ENCODE measurements at places on chromosomes 5 and 9.

- DNase-seq = no peak
These were observed 705 bp upstream of the SLC6A3 start for GRCh38 chr5:1445689-1446601.

DNA sequence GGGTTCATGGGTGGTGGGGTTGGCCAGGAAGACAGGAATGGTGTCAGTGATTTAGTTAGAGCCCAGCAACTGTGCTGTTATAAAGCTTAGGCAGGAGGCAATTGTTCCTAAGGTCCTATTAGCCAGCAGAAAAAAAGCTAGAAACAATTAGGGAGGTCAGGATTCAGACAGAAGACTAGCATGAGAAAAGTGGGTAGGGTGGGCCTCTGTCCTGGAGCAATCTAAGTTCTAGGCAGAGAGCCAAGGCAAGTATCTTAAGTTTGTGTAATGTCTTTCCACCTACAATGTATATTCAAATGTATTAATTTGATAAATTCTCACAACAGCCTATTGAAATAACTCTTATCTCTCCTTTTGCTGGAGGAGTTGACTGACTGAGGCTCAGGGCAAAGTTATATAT is 6.1 kb upstream of the ZFAND5 start:
- DNase-seq = no peak

GRCh38 chr5:131959906-131960305 is 14.4 kb upstream of the MEIKIN start:
- no peak for DNase-seq

DNA sequence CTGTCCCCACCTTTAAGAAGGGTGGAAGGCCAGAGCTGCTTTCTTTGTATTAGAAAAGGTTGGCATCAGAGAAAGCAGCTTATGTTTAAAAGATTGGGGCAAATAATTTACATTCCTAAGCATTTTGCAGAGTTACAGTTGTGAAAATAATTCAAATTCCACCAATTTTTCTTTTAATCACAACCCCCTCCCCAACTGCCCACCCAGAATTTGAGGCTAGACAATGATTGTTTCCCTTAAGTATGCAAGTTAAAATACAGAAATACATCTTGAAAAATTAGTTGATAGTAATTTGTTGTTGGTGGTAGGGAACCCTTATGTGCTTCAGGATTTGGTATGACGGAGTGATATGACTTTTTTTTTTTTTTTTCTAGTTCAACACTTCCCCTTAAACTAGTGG is 133.0 kb downstream of the ZSWIM6 start:
- DNase-seq = no peak

- no peak for DNase-seq
These were observed 75.8 kb downstream of the ADAMTSL1 start for GRCh38 chr9:18549772-18550171.
